Activated naive CD4-positive, alpha-beta T cell treated with anti-CD3 and anti-CD28 coated beads for 36 hours (primary cell): ENCODE measurements at places on chromosomes 4 and X. TPM values are rescaled to one million over a fixed set of nuclear protein-coding genes. Genes with fewer than 3 reads are reported as not detected.
A peak's percentile ranks its signal among the peaks of the same experiment; 100 is the strongest.

GRCh38 chrX:41594634-41595033, 94.1 kb upstream of the GPR34 start:
- no peak for DNase-seq
- peaks cover 4% of the 10 kb centered on the region for H3K4me1 ChIP-seq
- no peaks in the 10 kb centered on the region for H3K36me3 ChIP-seq

DNA sequence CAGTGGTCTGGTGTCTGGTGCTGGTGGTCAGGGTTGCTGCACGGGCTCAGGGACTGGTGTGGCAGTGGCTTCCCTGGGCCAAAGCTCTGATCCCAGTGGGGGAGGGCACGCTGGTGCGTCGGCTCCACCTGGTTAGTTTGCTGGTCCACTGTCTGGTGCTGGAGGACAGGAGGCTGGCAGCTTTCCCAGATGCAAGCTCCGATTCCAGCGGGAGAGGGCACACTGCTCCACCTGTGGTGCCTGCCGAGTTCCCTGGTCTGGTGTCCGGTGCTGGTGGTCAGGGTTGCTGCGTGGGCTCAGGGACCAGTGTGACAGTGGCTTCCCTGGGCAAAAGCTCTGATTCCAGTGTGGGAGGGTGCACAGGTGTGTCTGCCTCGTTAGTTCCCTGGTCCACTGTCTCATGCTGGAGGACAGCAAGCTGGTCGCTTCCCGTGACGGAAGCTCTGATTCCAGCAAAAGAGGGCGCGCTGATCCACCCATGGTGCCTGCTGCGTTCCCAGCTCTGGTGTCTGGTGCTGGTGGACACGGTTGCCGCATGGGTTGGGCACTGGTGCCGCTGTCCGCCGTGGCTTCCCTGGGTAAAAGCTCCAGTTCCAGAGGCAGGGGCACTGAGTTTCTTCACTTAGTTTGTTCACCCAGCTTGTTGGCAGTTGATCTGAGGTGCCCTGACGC, 5.8 kb downstream of the VMA21 start:
- H3K27ac ChIP-seq: no peak overlapping the region
- peaks cover 29% of the 10 kb centered on the region for H3K4me1 ChIP-seq
- DNase-seq: no peak

DNA sequence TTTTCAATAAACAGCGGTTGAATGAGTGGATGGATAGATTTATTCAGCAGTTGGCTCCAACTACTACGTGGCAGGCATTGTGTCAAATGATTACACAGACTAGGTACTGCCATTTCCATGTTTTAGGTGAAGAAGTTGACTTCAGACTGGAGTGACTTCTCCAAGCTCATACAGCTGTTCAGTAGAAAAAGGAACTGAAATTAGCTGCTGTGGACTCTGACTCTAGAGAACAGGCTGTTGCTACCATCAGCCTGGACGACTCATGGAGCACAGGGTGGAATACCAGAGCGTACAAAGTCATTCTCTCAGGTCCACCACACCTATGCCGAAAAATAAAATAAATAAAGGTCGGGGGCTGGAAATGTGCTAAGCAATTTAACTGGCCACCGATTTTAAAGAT, 45.3 kb downstream of the TENM3 start:
- no peak overlapping the region for H3K4me3 ChIP-seq
- no peaks in the 10 kb centered on the region for H3K4me1 ChIP-seq
- no peak overlapping the region for H3K27ac ChIP-seq
- no peaks in the 10 kb centered on the region for H3K36me3 ChIP-seq

- H3K4me1 ChIP-seq: no peaks in the 10 kb centered on the region
- no peak overlapping the region for H3K27ac ChIP-seq
- peaks cover 7% of the 10 kb centered on the region for H3K27me3 ChIP-seq
- no peak overlapping the region for H3K4me3 ChIP-seq
Observed at GRCh38 chr4:20393486-20394100, 141.9 kb downstream of the SLIT2 start.

- no peaks in the 10 kb centered on the region for H3K27me3 ChIP-seq
- H3K4me1 ChIP-seq: no peaks in the 10 kb centered on the region
- no peaks in the 10 kb centered on the region for H3K36me3 ChIP-seq
- no peak for DNase-seq
Observed at GRCh38 chr4:30866907-30867306, 146.7 kb downstream of the PCDH7 start.

GRCh38 chrX:72621625-72622485, 49.2 kb upstream of the HDAC8 start:
- peak; percentile 7 for DNase-seq
- H3K36me3 ChIP-seq: peaks cover 10% of the 10 kb centered on the region
- peak overlapping the region; percentile 90 for H3K27ac ChIP-seq
- no peak overlapping the region for H3K4me3 ChIP-seq

DNA sequence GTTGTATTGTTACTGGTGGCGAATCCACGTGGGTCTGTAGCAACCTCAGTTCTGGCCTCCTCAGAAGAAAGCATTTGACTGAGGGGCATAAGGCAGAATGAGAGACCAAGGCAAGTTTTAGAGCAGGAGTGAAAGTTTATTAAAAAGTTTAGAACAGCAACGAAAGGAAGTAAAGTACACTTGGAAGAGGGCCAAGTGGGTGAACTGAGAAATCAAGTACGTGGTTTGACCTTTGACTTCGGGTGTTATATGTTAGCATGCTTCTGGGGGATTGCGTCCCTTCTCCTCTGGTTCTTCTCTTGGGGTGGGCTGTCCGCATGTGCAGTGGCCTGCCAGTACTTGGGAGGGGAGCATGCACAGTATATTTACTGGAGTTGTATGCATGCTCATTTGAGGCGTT, 232.7 kb upstream of the GATB start:
- H3K4me1 ChIP-seq: peaks cover 44% of the 10 kb centered on the region
- H3K27me3 ChIP-seq: no peaks in the 10 kb centered on the region
- H3K27ac ChIP-seq: no peak overlapping the region
- H3K4me3 ChIP-seq: no peak overlapping the region
- H3K36me3 ChIP-seq: no peaks in the 10 kb centered on the region

GRCh38 chr4:163748449-163748848, 254.0 kb downstream of the TMA16 start:
- no peak overlapping the region for H3K4me3 ChIP-seq
- H3K4me1 ChIP-seq: no peaks in the 10 kb centered on the region
- H3K36me3 ChIP-seq: no peaks in the 10 kb centered on the region
- peaks cover 4% of the 10 kb centered on the region for H3K27me3 ChIP-seq

GRCh38 chr4:171650543-171650942, 162.7 kb upstream of the GALNTL6 start:
- no peak overlapping the region for H3K4me3 ChIP-seq
- H3K27ac ChIP-seq: no peak overlapping the region
- no peaks in the 10 kb centered on the region for H3K36me3 ChIP-seq
- DNase-seq: no peak
- no peaks in the 10 kb centered on the region for H3K27me3 ChIP-seq

DNA sequence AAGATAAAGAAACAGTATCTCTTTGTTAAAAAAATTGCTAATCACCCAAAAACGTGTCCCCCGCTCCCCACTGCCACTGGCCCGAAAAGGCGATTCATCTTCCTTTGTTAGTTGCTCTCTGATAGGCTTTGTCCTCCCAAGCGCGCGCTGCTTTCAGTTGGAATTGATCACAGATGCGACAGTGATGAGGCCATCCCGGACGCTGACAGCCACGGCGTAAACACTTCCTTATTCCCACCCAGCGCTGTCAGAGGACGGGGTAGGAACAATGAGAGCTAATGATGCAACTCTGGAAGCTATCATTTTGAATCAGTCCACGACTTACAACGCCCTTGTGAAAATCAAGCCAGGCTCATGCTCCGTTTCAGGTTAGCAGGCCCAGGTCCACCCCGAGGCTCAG, 21.4 kb downstream of the SOD3 start:
- no peak overlapping the region for H3K27ac ChIP-seq
- H3K27me3 ChIP-seq: peaks cover 3% of the 10 kb centered on the region
- no peaks in the 10 kb centered on the region for H3K4me1 ChIP-seq
- no peak overlapping the region for H3K4me3 ChIP-seq
- DNase-seq: no peak

The CNKSR2 gene
- 6.6 TPM for total RNA-seq

The ZNF330 gene
- total RNA-seq: 75.5 TPM

The NMU gene
- not detected for total RNA-seq

The ADRA2C gene
- total RNA-seq: not detected

The GYPE gene
- total RNA-seq: 0.49 TPM
